ENCODE measurements at places on chromosomes 2 and 18.

- peak; percentile 35 for DNase-seq
Measured at GRCh38 chr18:13629841-13630715, 96.3 kb downstream of the FAM210A start.

DNA sequence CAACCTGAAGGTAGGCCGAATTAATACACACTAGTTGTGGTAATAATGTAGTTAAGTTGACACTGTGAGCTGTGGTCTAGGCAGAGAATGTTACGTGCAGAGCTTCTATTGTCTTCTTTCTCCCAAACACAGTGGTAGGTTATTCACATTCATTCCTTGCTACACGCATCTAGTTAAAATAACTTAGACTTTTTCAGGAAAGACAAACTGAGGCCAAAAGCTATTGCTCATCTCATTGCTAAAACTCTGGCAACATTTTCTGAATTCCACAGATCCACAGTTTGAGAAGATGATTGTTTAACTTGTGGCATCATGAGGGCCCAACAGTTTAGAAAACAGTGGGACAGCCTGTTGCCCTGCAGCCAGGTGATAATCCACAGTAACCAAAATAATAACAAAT is 850.4 kb upstream of the FSHR start:
- no peak for DNase-seq

- no peak for DNase-seq
Measured at GRCh38 chr2:183610724-183611123, 486.5 kb downstream of the NUP35 start.

GRCh38 chr18:9707381-9708056 is 582 bp upstream of the RAB31 start:
- no peak for DNase-seq

- DNase-seq: no peak
Measured at GRCh38 chr18:76564117-76564516, 69.1 kb upstream of the ZNF516 start.

Data from T follicular helper cell (primary cell).